Activated CD4-positive, alpha-beta T cell treated with anti-CD3 and anti-CD28 coated beads, Interleukin-10, Interleukin-2, amounts not matched to agents 100 ng/mL and 50 ng/mL, durations not matched to agents 16 hours and 8 hours (primary cell): ENCODE measurements at places on chromosomes 12 and 14.

- no peak for DNase-seq
These were observed 12.3 kb downstream of the TMEM30B start for GRCh38 chr14:61268812-61269211.

DNA sequence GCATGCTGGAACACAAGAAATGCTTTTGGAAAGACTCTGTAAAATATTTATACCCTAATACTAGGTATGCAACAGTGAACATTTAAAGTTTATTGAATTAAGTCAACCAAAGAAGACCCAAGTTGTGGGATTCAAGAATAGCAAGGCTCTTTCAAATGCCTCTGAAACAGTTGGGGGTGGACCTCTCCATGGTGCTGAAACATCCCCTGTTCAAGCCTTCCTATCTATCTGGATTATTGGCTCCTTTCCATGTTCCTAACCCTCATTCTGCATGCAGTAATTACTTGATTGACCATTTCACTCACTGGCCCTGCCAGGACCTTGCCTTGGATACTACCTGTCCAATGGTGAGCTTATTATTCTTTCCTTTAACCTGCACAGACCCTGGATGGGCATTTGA lies 349.7 kb downstream of the NRXN3 start:
- peak; percentile 13 for DNase-seq

- no peak for DNase-seq
These were observed 248.8 kb upstream of the TBX3 start for GRCh38 chr12:114932806-114933205.

- no peak for DNase-seq
These were observed 83.1 kb downstream of the SLC16A7 start for GRCh38 chr12:59678759-59679411.

DNA sequence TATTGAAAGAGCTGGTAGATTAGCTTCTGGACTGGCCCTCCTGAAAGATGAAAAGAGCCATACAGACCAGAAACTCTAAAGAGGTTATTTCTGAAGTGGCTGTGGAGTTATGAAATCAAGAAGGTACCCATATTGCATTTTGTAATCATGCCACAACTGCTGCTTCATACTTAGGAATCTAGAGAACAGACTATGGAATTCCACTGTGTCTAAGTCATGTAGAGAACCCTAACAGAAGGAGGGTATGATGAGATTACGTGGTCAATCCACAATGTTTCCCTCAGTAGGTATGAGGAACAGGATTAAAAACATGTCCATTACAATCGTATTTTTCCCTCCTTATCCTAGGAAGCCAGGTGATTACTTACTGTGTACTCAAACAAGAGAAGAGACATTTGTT lies 708.8 kb downstream of the RERGL start:
- DNase-seq = no peak

GRCh38 chr12:107221913-107222312 lies 128.6 kb upstream of the CRY1 start:
- peak; percentile 68 for DNase-seq

DNA sequence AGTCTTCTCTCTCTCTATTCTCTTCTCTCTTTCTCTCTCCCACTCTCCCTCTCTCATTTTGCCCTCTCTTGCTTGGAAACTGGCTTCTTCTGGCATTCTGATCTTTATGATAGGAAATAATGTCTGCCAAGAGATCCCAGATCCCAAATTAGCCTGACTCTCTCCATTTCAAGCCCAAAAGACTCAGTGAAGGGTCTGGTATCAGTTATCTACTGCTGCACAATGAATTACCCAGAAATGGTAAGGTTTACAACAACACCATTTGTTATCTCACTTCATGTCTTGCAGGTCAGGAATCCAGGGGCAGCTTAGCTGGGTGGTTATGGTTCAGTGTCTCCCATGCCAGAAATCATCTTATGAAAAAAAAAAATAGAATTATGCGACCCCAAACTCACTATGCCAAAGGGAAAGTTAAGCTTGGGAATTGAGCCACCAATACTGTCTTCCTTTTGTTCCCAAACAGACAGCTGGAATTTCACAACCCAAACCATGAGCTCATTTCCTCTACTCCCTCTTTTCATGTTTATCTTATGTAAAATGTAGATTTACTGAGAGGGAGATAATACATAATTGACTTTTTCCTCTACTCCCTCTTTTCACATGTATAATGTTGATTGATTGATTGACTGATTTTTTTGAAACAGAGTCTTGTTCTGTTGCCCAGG lies 67.8 kb upstream of the FICD start:
- DNase-seq = no peak

GRCh38 chr12:109777544-109777943 lies 55.7 kb downstream of the TRPV4 start:
- DNase-seq = peak; percentile 55

- no peak for DNase-seq
These were observed 18.6 kb downstream of the GNS start for GRCh38 chr12:64740646-64741045.

- DNase-seq = no peak
These were observed 24.5 kb downstream of the PRKAB1 start for GRCh38 chr12:119692410-119692809.

DNA sequence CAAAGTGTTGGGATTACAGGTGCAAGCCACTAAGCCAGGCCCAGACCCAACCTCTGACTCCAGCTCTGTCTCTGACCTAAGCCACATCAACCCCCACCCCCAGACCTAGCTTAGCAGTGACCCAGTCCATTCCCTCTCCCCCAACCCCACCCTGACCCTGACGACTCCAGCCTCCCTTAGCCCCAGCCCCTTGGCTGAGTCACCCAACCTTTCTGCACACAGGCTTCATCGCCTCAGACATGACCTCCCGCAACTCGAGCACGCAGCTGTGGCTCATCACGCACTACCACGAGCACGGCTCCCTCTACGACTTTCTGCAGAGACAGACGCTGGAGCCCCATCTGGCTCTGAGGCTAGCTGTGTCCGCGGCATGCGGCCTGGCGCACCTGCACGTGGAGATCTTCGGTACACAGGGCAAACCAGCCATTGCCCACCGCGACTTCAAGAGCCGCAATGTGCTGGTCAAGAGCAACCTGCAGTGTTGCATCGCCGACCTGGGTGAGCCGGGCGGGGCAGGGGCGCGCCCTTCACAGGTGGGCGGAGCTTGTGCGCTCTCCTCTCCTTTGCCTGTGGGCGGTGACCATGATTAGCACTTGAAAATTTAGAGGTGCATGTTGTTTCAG lies 7.8 kb downstream of the ACVRL1 start:
- DNase-seq = no peak

- no peak for DNase-seq
These were observed 177.8 kb upstream of the EEA1 start for GRCh38 chr12:93106910-93107309.

DNA sequence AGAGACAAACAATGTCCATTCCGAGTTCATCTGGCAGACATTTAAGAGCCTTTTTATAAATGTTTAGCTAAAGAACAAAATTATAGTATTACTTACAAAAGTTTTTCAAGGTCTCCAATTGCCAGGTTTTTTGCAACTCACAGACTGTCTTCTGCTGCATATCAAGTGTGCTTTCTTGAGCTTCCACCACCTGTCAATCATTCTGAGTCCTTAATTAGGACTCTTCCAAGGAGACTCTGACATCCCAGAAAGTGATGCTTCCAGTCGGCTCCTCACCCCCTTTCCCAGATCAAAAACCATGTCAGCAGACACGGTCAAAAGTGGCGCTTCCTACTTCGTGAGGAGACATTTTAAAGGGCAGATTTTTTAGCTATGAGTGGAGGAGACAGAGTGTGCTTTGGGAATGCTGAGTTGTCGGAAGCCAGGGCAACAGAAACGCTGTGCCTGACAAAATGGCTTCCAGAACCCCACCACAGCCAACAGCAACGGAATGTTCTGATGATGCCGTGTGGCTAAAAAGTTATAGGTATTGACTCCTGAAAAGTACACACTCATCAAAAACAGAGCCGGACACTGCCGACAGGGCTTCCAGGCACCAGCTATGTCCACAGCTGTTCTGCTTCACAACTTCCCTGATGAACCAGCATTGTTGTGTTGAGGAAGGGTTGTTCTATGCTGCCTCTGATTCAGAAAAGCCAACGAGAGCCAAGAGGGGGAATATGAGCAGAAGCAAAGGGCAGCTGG lies 116.1 kb upstream of the SLC35F4 start:
- no peak for DNase-seq

GRCh38 chr14:91354979-91355685 lies 62.5 kb downstream of the CCDC88C start:
- peak; percentile 30 for DNase-seq

- DNase-seq = no peak
These were observed 35.2 kb upstream of the LHX5 start for GRCh38 chr12:113506867-113507266.

GRCh38 chr12:105467710-105468366 lies 137.3 kb downstream of the C12orf75 start:
- no peak for DNase-seq

DNA sequence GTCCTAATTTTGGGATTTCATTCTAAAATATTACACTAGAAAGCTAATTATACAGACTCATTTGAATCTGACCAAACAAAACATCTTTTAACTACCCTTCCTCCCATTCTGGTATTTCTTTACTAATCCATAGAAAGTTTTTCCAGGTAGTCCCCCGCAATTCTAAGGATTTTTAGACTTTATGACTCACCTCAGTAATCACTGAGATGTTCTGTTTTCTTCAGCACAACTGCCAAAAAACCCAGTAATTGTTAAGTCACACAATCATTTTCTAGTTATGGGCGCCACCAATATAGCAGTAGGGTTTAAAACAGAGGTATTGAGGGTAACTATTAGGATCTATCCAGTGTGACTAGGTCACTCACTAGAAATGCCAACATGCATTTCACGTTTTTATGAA lies 1.6 kb upstream of the ARID4A start:
- DNase-seq = peak; percentile 27

DNA sequence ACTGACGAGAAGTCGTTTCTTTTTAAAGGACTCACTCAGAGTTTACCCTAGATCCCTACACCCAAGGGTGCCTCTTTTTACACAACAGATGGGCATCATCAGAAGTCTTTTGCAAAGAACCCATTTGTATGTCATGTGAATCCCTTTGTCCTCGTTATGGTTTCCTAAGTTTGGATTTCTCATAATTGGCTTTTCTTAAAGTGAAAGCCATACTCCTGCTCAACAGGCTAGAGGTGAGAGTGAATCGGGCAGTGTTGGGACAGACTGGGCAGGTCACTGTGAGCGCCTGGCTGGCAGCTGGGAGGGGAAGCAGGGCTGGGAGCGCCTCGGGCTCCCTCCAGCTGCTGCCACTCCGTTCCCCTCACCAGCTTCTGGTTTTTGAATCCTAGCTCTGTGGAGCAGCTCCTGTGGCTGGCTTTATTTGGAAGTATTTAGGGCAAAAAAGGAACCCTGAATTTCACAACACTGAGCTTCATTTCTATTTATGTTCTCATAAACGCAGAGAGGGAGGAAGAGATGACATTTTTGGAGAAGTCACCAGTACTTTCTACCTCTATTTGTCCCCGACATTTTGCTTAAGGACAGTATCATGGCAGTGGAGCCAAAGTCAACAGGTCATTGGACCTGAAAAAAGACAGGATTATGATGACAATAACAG lies 63.8 kb upstream of the ACTN1 start:
- no peak for DNase-seq

DNA sequence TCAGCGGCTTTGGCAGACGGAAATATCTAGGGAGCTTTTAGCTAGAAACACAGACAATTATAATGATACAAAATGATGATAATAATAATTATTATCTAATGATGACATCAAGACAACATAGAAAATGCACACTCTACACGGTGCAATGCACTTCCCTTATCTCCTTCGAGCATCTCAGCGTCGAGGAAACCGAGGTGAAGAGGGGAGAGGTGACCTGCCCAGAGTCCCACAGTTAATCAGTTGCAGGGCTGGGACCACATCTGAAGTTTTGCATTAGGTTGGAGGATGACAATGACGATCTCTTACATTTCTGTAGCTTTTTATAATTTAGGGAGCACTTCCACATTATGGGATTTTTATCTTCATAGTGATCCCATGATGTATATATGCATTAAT lies 130.2 kb downstream of the PAPOLA start:
- DNase-seq = no peak

- DNase-seq = no peak
These were observed 9.9 kb downstream of the FOXA1 start for GRCh38 chr14:37585101-37585511.

GRCh38 chr12:48296586-48297282 lies 54.0 kb downstream of the ZNF641 start:
- peak; percentile 64 for DNase-seq

- DNase-seq = peak; percentile 85
These were observed 18.0 kb downstream of the MFAP5 start for GRCh38 chr12:8644345-8645248.

- peak; percentile 41 for DNase-seq
These were observed 3.4 kb downstream of the GLIPR1L1 start for GRCh38 chr12:75337905-75338304.
